ENCODE measurements at places on chromosomes 6 and 20.

- no peak for DNase-seq
Observed at GRCh38 chr20:23101696-23102406, 15.7 kb upstream of the CD93 start.

DNA sequence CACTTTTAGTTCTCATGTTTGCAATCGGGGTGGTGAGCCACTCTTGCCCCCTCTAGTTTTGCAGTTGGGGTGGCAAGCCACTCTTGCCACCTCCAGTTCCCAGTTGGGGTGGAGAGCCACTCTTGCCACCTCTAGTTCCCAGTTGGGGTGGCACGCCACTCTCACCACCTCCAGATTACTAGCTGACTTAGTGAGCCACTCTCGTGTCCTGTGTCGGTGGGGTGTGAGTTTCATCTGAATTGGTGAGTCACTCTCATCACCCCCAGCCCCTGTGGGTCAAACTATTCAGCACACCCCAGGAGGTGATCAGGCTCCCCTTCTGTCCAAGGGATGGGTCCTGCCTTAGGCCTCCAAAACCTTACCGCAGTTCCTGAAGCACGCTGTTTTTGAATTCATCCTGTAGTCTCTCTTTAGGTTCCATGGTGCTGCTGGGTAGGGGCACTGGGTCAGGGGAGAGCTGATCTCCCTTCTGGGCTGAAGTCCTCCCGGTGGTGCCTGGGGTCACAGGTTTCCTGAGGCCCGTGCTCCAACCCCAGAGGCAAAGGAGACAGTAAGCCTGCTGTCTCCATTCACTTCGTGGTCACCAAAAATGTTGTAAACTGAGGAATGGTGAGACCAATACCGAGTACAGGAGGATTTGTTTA is 224.2 kb upstream of the SYNCRIP start:
- DNase-seq, result no peak

DNA sequence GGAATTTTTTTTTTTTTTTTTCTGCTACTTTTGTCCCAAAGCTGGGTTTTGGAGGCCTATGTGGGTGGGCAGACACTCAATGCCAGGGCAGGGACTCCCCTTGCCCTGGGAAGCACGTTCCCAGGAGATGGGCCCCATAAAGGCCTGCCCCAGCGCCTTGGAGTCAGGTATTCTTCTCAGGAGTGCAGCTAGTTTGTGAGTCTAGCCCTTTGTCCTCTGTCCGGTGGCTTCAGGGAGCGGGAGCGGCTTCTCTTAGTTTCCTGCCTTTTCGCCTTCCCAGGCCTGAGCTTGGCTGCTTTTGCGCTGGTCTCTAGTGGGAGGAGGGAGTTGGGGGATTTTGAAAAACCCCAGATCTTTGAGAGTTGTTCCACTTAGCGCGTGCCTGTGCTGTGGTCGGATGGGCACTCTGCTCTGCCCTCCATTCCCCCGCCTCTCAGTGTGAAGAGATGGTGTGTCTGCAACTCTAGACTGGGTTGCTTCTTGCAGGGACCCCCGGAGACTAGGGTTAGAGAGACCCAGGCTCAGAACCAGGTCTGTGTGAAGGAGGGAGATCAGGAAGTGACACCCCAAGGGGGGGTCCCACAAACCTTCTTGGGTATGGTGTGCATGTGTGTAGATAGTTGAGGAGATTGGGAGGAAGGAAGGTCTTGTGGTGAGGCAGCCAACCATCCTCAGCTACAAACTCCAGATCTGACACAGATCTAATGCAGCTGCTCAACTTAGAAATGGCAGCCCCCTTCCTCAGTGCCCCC is 1.3 kb downstream of the PLCG1 start:
- DNase-seq, result no peak

- no peak for DNase-seq
Observed at GRCh38 chr6:110327391-110327790, 30.8 kb downstream of the METTL24 start.

GRCh38 chr6:43812850-43813578 is 43.0 kb downstream of the VEGFA start:
- DNase-seq, result no peak

DNA sequence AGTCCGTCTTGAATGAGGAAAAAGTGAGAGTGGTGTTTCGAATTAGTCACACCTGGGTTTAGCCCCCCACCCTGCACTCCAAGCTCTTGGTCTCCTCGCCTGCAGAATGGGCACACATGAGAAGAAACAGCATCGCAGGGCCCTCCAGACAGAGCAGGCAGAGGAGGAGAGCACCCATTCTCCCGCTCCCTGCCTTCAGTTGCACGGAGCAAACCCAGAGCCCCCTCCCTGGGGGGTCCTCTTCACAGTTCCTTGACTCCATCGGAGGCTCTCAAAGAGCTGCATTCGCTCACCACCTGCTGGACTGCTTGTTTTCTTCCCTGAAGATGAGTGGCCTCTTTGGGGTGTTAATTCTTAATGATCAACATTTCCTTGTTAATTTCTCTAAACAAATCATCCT is 5.1 kb downstream of the CST7 start:
- DNase-seq, result no peak

- no peak for DNase-seq
Observed at GRCh38 chr6:53943395-53943794, 148.6 kb downstream of the LRRC1 start.

DNA sequence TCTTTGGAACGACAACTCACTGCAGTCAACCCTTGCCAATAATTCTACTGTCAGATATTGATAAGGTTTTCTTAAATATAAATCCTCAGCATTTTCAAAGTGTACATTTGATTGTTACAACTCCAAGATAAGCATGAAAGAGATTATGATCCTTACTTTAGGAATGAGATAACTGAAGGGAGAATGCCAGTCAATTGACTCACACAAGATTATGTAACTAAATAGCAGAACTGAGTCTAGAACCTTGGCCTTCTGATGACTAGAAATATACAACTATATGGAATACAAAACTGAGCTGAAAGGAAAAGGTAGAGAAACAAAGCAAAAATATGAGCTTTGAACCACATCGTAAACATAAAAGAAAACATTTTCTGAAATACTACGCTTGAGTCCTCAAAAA is 26.9 kb upstream of the STXBP5 start:
- DNase-seq, result no peak

DNA sequence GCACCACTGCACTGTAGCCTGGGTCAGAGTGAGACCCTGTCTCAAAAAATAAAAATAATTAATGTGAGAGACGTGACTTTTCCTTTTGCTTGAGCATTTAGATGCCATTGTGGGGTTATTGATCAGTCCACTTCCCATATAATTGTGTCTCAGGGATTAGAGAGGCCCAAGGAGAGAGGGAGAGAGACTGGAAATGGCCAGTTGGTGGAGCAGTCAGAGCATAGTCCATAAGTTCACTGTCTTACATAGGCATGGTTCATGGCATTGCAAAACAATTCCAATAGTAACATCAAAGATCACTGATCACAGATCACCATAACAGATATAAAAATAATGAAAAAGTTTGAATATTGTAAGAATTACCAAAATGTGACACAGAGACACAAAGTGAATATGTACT is 15.2 kb upstream of the SDHAF4 start:
- DNase-seq, result no peak

GRCh38 chr20:57672164-57672563 is 37.7 kb downstream of the PMEPA1 start:
- no peak for DNase-seq

GRCh38 chr20:50913690-50914375 is 17.4 kb downstream of the ADNP start:
- no peak for DNase-seq

- DNase-seq, result no peak
Observed at GRCh38 chr20:51480507-51481270, 61.8 kb downstream of the NFATC2 start.

DNA sequence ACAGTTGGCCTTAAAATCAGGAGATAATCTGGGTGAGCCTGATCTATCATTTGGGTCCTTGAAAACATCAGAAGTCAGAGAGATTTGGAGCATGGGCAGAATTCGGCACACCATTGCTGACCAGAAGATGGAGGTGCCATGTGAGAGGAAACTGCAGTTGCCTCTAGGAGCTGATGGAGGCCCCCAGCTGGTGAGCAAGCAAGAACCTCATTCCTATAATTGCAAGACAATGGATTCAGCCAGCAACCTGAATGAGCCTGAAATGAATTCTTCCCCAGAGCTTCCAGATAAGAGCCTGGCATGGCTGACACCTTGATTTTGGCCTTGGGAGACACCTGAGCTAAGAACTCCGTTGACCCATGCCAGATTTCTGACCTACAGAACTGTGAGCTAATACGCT is 76.3 kb upstream of the FYN start:
- DNase-seq, result no peak

- no peak for DNase-seq
Observed at GRCh38 chr6:82611751-82612150, 248.1 kb downstream of the TPBG start.

- peak; percentile 24 for DNase-seq
Observed at GRCh38 chr6:157982102-157982562, 469 bp downstream of the SYNJ2 start.

GRCh38 chr6:3233904-3234303 is 6.5 kb upstream of the TUBB2B start:
- no peak for DNase-seq

DNA sequence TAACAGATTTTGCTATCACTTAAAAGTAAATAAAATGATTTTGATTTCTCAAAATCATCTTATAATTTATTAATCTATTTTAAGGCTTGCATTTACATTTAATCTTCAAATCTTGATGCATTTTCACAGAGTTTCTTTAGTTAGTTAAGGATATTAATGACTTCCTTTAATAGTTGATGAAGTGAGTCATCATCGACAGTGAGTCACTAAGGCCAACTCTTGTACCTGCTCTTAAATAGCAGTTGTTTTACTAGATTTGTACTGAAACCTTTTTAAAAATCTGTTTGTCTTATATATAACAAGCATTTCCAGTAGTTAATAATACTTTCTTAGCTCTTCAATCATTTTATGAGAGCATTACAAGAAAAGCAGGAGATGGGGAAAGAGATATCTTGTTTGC is 191.7 kb downstream of the ESR1 start:
- DNase-seq, result no peak

DNA sequence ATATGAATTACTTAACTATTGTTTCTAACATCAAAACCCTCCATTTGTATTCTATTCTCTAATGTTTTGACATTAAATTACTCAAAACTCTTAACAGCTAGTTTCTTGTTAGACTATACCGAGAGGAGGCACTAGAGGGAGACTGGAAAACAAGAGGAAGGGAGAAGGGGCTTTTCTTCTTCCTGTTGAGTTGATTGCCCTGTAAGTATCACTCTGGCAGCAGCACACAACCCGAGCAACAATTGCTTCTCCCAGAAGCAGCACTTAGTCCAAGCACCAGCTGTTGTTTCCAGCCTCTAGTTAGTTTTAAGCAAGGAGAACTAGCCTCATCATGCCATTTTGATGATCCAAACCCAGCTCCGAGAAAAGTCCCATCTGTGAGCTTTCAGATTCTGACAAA is 603.8 kb downstream of the PRKN start:
- peak; percentile 0 for DNase-seq

- DNase-seq, result no peak
Observed at GRCh38 chr20:38770546-38770945, 22.3 kb downstream of the ACTR5 start.

- DNase-seq, result no peak
Observed at GRCh38 chr20:49540232-49540620, 27.7 kb downstream of the PTGIS start.

GRCh38 chr6:155962276-155962675 is 506.6 kb upstream of the NOX3 start:
- no peak for DNase-seq

DNA sequence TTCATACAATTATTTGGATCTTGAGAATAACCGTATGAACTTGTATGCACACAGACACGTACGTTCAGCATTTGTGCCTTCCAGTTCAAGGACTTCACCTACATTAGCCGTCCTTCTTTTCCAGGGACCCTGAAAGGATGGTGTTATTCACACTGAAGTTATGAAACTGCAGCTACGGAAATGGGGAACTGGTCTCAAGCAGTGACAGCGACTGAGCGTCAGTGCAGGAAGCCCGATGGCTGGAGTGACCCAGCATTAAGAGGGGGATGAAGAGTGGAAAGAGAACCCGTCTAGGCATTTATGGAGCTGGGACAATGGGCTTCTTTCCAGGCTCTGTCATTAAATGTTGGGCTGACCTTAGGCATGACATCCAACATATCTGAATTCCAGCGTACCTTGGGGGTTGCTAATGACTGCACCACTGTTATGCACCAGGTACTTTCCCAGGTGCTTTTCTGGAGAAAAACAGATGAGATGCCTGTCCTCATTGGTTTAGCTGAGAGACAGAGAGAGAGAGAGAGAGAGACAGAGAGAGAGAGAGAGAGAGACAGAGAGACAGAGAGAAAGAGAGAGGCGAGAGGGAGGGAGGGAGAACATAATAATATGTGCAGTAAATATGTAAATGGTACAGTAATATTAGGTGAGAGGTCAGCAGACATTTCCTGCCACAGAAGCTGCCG is 204.7 kb upstream of the EXOC2 start:
- DNase-seq, result no peak

- DNase-seq, result no peak
Observed at GRCh38 chr6:141403827-141404226, 728.9 kb upstream of the GJE1 start.

DNA sequence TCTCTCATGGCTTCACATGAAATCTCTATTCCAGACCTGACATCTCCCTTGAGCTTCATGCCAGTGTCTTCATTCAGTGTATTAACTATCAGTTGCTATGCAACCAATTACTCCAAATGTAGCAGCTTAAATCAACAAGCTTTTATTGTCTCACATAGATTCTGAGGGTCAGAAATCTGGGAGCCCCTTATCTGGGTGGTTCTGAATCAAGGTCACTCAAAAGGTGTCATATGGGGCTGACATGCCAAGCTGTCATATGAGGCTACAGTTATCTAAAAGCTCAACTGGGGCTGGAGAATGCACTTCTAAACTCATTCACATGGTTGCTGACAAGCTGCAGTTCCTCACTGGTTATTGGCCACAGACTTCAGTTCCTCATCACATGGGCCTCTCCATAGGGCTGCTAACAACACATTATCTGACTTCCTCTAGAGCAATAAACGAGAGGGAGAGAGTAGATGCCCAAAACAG is 7.3 kb upstream of the CGA start:
- DNase-seq, result no peak

DNA sequence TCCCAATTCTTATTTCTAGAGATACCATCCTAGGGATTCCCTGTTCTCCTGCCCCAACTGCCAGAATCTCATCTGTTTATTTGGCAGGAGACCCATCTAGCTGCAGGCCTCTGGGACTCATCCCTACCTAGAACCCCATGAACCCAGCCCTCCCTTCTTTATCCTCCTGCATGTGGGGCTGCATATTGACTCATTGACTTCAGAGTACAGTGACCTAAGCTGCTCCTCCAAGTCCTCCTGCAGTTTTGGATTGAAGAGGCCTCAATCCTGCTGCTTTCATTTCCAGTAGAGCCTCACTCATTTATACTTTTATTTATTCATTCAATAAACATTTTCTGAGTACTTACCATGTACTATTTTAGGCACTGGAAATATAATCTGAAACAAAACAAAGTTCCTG is 11.6 kb downstream of the TMEM200A start:
- DNase-seq, result no peak

- DNase-seq, result no peak
Observed at GRCh38 chr6:98833057-98833306, 1.4 kb upstream of the POU3F2 start.

DNA sequence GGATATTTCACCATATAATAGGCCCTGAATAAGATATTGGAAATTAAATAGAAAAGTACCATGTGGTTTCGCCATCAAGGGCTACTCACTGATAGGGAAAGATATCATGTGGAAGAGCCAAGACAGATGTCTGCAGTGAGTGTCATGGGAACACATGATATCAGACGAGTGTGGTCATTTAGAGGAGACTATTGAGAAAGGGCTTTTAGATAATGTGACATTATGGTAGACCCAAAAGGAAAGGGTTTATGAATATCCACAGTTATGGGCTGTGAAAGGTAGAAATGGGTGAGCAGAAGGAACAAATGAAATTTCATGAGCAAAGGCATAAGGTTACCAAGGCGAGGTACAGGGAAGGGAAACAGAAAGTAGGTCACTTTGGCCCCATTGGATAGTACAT is 182.3 kb upstream of the PRSS16 start:
- no peak for DNase-seq

Data from NCI-H510A treated with DMSO at 0.1 percent for 48 hours (cell line).